Fibroblast of skin of abdomen (primary cell): ENCODE measurements at places on chromosomes 13 and 19.

DNA sequence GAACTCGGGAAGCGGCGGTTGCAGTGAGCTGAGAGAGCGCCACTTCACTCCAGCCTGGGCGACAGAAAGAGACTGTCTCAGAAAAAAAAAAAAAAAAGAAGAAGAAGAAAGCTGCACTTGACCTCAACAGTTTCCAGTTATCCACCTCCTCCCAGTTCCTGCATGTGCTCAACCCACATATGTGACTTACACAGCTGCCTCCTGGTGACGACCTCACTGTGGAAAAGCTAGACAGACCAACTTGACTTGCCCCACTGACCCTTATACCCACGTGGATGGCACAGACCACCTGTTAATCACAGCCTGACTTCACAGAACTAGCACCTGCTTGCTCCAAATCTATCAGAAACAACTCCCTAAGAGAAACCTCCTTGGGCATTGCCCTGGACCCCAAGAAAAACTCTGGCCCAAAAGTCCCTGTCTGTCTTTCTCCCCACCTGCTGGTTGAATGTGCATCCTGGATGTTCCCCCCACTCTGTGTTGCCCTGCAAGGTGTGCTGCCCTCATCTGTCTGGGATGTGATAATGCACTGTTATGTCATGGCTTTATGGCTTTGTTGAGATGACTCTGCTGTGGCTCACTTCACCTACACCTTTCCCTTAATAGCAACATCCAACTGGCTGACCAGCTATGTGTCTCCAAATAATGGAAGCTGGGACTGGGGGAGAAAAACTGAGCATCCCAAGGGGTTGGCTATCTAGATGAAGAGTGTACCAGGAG, 2.8 kb downstream of the ZNF20 start:
- no peak for DNase-seq

- peak; percentile 61 for DNase-seq
Measured at GRCh38 chr13:43567608-43568007, 219.2 kb downstream of the ENOX1 start.

DNA sequence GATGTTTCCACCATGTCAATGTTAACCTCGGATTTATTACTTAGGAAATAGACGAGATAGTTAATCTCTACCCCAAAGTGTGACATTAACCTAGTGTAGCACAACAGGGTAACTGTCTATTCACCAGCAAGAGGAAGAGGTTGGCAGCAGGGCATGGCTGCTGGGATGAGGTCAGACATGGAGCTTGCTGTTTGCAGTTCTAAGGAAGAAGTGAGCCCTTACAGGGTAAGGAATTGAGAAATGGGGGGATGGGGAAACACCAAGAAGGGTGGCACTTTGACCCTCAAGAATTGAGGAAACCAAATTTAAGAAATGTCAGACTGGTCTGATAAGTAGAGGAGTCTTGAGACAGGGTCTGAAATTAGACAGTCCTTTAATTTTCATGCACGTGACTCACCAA, 62.4 kb downstream of the MBD3L2B start:
- DNase-seq: no peak

GRCh38 chr19:6678690-6679109, 8.7 kb upstream of the TNFSF14 start:
- peak; percentile 36 for DNase-seq

DNA sequence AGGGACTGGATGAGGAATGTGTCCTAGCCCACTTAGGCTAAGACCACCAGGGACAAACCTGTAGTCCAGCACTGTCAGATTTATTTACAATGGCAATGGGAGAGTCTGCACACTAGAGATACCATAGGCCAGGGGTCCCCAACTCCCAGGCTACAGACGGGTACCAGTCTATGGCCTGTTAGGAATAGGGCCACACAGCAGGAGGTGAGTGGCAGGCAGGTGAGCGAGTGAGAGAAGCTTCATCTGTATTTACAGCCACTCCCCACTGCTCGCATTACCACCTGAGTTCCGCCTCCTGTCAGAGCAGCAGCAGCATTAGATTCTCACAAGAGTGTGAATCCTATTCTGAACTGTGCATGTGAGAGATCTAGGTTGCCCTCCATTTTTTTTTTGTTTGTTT, 2.4 kb downstream of the THAP8 start:
- DNase-seq: no peak

- peak; percentile 65 for DNase-seq
Measured at GRCh38 chr19:1172353-1173158, 1.5 kb downstream of the SBNO2 start.

DNA sequence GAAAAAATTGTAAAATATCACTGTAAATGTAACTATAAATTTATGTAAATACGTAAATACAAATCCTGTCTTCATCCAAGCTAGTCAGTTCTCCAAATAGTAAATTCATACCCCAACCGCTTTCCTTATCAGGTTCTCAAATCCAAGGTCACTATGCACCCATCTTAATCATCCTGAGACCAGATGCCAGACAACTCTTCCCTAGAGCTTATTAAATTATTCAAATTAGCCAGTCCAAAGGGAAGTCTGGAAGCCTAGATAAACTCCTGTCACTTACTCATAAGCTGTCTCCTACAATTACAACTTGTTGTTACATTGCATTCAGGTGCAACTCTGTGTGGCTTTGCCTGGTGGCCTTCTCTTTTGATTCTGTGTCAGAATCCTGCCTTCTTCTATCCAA, 836.1 kb upstream of the PCDH20 start:
- no peak for DNase-seq

DNA sequence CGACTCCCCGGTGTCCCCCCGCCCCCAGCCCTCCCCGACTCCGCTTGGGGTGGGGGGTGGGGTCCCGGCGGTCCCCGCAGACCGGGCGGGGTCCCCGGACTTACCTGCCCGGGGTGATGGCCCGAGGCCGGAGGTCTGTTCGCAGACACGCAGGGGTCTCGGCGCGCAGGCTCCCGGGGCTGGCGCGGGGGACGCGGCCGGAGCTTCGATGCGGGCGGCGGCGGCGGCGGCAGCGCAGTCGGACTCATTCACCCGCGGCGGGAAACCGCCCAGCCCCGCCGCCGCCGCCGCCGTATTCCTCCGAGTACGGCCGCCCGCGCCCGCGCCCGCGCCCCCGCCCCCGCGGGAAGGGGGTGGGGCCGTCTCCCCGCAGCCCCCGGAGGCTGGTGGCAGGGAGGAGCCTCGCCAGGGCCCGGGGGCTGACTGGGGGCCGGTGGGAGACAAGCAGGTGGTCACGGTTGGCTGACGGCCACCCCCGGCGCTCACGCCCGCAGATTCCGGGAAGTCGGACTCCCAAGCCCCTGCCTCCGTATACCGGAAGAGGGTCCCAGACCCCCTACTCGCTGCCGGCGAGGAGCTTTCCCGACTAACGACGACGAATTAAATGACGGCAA, at the start of gene C2CD4C:
TSS of gene C2CD4C (minus strand) at position 246 of the 614 bp plus-strand sequence. CDS start 786 bp downstream, outside the sequence.
- peak; percentile 8 for DNase-seq

DNA sequence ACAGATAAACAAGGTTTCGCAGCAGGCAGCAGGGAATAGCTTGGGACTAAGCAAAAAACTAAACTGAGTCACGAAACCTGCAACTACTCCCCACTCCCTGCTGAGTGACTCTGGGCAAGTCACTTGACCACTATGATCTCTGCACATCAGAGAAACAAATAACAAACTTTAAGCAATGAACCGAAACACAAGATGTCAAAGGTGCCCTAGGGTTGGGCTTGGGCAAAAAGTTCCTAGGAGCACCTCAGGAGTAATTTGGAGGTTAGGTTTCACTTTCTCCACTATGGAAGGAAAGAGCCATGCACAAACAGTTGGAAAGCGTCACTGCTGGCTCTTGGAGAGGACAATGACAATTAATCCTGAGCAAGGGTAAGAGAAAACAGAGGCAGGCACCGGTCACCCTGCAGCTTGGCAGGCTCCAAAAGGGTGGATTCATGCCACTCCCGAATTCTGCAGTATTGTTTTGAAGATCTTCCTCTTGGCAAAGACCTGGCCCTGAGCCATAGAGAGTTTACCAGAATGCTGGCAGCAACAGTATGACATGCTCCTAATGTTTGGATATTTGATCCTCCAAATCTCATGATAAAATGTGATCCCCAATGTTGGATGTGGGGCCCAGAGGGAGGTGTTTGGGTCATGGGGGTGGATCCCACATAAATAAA, 60.3 kb downstream of the CRYL1 start:
- no peak for DNase-seq

- DNase-seq: no peak
Measured at GRCh38 chr13:100566543-100566942, 22.0 kb downstream of the GGACT start.

DNA sequence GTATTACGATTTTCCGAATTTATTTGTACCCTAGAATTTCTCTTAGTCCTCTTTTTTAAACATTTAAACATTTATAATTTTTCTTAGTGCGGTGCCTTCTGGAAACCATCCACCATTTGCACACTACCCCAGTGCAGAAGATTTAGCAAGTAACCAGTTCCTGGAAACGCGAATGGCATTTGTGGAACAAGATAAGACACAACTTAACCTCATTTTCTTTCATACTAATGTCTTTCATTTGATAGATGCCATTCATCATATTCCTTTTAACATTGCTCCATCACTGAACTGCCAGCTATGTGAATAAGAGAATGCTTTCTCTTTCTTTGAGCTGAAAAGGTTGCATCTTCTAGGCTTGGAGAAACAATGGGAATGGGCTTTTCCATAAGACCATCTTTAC, 6.8 kb downstream of the FRY start:
- DNase-seq: no peak

GRCh38 chr19:4023600-4024398, 16.3 kb downstream of the PIAS4 start:
- DNase-seq: no peak

DNA sequence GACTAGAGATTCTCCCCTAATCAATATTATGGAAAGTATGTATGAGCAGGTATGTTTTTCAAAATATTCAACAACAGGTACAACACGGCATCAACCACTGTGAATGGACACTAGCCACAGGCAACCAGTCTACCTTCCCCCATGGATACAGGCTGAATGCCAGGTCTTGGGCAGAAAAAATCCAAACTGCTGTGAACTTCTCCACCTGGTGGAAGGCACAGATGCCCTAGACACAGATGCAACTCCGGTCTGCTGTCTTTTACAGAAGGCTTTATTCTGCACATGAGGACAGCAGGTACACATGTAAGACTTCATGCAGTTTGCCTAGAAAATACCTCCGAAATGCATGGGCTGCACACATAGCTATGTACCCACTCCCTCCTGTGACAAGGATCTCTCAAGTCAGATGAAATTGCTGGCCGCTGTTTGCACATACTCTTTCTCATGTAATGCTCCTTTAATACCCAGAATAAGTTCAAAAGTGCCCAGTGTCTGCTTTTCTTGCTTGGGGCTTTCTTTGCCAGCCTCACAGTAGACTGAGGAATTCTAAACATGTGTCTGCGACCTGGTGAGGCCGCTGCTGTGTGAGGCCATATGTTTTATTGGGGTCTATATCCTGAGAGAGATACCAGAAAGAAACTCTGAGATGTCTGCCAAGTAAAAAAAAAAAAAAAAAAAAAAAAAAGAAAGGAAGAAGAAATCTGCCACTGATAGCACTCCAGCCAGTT, 325.9 kb downstream of the FOXO1 start:
- DNase-seq: peak; percentile 45

- DNase-seq: no peak
Measured at GRCh38 chr13:112065521-112065866, 1.5 kb upstream of the SOX1 start.

- DNase-seq: no peak
Measured at GRCh38 chr19:52658595-52658994, 20.4 kb upstream of the ZNF83 start.

DNA sequence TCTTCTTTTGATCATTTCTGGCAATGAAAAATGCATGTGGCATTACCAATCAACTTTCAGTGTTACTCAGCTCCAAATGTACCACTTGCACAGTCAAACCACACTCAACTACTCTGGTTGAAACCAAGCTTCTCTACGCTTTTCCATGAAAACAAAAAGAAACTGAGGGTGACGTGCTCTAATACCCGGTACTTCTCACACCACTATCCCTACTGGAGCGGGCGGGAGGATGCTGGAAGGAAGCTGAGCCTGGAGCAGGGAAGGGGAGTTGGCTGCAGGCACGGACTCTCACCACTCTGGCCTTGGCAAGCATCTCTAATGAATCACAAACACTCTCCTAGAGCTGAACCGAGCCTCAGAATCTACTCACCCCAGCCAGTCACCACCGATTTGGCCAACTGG, 48.2 kb downstream of the STK24 start:
- DNase-seq: no peak

GRCh38 chr13:94947965-94948371, 235.6 kb upstream of the SOX21 start:
- DNase-seq: no peak

GRCh38 chr13:27427641-27428040, 3.2 kb downstream of the GTF3A start:
- DNase-seq: no peak

GRCh38 chr19:29376855-29377354, 148.9 kb upstream of the VSTM2B start:
- DNase-seq: no peak

DNA sequence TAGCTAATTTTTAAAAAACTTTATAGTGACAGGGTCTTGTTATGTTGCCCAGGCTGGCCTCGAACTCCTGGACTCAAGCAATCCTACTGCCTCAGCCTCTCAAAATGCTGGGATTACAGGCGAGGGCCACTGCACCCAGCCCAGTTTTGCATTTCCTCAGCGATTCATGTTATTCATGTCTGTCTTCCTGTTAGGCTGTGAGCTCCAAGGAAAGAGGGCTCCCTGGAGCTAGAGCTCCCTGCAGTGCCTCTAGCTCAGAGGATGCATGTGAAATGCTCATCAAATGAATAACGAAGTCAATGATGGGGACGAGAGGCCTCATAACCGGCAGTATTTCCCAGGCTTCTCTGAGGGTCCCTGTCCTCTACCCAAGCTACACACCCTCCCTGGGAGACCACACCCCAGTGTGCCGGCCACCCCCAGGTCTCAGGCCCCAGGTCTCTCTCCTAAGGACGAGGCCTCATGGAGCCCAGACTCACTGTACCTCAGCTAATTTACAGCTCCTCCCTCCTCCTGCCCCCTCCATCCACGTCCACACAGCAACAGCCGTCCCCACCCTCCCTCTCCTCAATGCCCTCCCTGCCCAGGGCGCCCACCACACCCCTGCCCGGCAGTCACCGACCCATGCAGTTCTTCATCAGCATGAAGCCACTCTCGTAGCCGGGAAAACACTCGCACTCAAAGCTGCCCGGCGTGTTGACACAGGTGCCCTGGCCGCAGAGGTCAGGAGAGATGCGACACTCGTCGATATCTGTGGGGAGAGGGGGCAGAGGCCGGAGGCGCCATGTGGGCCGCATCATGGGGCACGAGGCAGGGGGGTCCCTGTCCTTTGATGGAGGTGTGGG, 28.5 kb downstream of the FBN3 start:
- DNase-seq: no peak

DNA sequence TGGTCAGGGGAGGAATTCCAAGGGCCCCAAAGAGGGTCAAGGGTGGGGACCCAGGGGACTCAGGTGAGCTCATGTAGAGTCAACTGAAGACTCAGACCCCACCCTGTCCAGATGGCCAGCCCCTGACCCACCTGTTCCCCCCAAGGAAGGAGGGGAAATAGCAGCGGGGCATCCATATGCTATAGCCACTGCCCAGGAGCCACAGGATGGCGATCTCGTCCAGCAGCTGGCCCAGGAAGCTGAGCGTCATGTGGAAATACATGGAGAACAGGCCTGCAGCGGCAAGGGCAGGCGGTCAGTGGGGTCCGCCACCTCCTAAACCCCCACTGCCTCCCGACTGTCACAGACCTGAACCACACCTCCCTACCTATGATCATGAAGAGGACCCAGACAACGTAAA, 21.4 kb downstream of the ACER1 start:
- no peak for DNase-seq

GRCh38 chr19:6660930-6661329, 9.0 kb downstream of the TNFSF14 start:
- no peak for DNase-seq
